Uterus (tissue), 4 donors: ENCODE measurements at places on chromosomes 16 and 17.

DNA sequence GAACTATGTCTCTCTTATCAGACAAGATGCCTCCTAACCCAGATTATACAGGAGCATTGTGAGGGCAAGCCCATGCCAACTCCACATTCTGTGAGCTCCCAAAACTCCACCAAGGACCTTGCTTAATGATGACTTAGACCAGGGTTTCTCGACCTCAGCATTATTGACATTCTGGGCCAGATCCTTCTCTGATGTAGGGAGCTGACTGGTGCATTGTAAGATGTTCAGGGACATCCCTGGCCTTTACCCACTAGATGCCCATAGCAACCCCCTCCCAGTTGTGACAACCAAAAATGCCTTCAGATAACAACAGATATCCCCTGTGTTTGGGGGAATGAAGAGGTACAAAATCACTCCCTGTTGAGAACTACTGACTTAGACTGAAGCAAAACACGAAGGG is 43.6 kb downstream of the HOXB1 start:
- no peak for DNase-seq

DNA sequence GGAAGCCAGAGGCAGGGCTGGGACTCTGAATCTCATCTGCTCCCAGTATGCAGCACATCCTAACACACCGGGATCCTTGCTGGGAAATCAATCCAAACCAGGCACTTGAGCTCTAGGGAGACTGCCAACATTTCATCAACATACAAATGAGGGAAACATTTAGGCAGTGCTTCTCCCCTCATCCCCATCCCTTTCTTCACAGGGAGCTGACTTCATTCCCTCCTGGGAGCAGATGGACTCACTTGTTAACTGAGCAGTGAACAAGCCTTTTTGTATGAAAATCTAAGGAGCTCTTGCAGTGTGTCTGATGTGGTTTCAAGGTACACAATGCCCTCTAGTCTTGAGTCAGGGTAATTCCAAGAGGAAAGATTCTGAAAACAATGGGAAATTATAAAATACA is 96.3 kb downstream of the TMEM114 start:
- no peak for DNase-seq

- DNase-seq: no peak
These were observed 18.1 kb downstream of the TNFRSF13B start for GRCh38 chr17:16953841-16954240.

DNA sequence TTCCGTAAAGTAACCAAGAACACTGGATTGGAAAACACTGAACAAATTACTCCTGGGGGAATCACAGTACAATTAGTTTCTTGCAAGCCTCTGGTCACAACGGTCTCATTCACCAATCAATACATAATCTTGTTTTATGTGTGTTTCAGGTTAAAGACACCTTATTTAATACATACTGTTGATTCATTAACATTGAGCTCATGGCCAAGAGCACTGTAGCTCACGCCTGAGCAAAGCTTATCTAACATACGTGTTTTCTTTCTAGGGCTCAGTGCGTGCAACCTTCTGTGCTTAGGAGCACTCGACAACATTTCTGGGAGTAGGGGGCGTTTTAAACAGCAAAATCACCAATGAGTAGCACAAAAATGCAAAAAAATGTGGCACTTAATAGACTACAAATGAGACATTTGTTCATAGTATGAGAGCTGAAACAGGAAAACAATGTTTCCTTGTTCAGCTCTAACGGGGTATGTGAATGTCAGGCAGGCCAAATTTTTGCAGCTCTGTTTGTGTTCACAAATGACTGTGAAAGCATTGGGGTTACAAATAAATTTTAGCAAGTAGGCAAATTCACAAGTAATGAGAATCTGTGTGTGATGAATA is 206.2 kb downstream of the CNTNAP4 start:
- no peak for DNase-seq

DNA sequence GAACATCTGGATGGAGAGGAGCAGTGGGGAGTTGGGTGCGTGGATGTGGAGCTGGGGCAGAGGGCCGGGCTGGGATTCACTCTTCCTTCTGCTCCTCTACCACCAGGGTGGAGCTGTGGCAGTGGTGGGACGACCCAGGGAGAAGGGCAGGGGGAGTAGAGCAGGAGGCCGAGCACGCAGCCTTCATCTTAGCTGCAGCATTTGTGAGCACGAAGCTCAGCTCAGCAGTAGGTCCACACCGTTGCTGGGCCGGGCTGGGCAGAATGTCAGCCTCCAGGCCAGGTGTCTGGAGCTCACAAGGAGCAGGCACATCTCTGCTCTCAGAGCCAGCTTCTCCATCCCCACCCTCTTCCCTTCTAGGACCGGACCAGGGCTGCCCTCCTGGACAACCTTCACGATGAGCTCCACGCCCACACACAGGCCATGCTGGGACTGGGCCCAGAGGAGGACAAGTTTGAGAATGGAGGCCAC is 55.7 kb downstream of the OR1D5 start:
- DNase-seq: no peak

- no peak for DNase-seq
These were observed 16.9 kb downstream of the BLMH start for GRCh38 chr17:30274887-30275286.

GRCh38 chr16:2776500-2777139 is 460 bp downstream of the ELOB start:
- peak; percentile 43 for DNase-seq

DNA sequence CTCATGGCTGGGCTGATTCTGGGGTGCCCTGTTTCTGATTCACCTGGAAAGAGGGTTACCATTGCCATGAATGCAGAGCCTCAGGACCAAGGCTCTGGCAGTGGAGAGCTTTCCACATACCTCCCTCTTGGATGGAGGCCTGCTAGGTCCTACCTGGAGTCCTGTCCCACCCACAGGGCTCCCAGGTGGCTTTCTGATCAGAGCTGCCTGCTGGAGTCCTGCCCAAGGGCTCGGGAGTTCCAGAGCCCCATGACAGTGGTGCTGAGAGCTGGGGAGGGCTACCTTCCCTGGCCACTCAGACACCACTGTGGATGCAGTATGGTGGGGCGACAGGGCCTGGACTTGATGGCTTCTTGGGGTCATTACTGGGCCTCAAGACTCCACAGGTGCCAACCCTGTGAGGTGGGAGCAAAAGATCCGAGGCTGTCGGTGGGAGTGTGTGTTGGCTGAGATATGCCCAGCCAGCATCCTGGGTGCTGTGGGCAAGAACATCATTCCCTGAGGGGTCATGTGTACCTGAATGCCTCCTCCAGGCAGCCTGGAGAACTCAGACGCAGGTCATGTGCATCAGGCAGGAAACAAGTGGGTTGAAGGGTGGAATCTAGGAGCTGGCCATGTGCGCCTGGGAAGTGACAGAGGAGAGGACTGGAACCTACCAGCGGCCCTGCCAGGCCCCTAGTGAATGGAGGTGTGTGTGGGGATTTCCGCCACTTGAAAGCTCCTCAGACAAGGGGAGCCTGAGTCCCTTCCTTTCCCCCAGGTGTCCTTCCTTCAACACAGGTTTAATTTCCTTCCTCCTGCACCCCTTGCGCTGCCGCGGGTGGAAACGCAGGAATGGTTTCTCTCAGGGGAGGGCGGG is 2.3 kb upstream of the WNT3 start:
- no peak for DNase-seq
